Stimulated activated CD4-positive, alpha-beta T cell treated with anti-CD3 and anti-CD28 coated beads, Interleukin-12 subunit alpha, Interleukin-12 subunit beta, amount 100 ng/mL, for 24 hours (primary cell): ENCODE measurements at places on chromosomes 12 and 14.

- DNase-seq, result no peak
Measured at GRCh38 chr12:39435531-39435930, 7.4 kb downstream of the KIF21A start.

DNA sequence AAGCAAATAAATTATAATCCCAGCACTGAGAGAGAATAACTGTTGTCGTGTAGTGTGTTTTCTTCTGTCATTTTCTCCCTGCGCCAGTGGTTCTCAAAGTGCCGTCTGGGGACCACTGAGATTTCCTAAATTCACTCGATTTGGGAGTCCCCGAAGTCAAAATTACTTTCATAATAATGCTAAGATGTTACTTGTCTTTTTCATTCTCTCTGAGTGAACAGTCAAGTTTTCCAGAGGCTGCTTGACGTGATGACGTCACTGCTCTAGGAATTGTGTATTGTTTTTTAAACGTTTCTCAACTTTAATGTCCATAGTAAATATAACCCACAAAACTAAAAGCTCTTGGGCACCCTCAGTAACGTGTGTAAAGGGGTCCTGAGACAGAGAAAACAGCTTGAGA is 796 bp upstream of the POP5 start:
- no peak for DNase-seq

DNA sequence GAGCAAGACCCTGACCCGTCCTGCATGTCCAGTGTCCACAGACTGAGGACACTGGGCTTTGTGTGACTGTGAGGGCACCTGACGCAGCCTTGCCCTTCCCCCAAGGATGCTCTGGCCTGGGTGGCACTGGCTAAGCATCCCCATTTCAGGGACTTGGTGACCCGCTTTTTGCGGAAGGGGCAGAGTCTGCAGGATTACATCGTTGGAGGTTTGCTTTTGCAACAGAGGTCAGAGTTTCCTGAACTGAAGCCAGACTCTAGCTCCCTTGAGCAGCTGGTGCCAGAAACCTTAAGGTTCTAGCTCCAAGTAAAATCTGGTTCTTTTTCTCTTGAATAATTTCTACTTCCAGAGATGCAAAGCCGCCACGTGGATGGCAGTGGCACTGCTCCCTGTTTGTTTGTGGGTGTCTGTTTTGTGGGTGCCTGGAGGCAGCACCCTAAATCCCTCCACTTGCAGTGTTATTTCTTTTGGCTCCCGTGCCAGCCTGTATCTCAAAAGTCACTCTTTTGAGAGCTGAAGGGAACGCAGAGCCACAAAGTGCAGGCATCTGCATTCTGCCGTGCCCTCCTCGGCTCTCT is 184.7 kb downstream of the TSPAN9 start:
- DNase-seq, result no peak

- DNase-seq, result peak; percentile 17
Measured at GRCh38 chr12:125330645-125331341, 265.6 kb downstream of the AACS start.

DNA sequence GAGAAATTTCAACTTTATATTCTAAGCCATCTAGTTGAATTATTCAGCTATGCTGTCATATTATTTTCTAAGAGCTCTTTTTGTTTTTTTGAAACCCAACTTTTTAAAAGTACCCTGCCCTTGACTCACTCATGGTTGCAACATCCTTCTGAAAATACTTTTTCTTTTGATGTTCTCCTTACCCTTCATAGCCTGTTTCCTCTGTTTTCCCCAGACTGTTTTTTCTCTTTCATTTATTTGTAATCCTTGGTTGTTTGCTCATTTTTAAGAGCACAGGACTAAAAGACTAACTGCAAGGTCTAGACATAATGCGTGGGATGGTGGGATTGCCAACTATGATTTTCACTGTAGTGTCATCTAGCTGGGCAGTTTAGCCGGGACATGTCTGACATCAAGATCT is 21.2 kb upstream of the CDKL1 start:
- no peak for DNase-seq

DNA sequence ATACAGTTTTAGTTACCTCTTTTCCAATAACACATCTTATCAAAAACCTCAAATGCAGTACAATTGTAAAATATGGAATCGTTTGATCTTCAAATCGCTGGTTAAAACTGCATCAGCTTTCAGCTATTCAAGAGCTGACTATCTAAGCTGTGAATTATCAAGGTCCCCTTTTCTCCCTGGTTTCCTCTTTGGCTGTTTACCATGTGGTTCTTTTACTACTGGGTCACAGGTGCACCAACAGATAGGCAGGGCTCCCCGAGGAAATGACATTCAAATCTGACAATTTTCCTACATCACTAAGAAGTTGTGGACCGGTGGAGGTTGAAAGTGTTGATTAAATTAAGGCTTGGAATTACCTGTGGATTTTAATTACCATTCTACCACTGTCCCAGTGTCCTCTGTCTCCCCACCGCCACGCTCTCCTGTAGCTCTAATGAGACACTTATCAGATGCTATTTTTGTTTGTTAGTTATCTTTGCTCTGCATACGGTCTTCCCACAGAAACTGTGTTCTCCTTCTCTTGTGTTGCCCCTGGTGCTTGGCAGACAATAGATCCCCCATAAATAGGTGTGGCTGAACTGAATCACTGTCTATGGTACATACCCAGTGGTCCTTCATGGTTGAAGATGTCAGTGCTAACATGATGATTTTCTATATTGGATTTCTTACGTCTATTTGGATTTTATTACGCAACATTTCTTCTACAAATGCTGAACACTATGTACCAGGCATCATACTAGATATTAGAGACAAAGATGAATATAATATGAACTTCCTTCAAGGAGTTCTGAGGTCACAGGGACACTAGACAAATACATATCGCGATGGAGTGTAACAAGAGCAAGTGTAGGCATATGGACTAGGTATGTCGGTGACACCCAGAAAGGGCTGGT is 20.9 kb upstream of the PLXNC1 start:
- no peak for DNase-seq

DNA sequence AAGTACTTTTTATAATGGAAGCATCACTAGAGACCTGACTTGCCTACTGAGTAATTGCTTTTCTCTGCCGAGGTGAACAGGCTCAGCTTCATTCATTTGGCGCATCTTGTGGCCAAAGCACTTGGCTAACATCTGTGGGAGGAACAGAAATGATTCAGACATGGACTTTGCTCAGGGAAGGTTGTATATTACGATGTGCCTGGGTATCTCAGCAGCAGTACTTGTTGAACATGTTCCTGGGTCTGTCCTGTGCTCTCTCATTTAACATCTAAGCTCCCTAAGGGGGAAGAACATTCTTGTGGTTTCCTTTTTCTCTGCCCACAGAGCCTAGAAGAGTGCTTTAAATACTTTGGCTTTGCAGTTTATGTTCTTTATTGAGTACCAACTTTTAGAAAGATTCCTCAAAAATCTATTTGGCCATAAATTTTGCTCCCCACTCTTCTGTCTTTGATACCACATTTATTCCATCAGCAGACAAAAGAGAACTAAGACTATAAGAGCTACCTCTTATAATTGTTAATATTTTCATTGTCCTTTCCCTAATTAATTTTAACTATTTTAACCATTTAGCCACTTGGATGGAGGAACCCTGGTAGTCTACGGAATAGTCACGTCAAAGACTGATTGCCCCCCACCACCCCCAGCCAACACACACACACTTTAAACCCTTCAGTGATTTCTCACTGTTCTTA is 101.2 kb upstream of the EGLN3 start:
- DNase-seq, result no peak
